ENCODE measurements at places on chromosomes 6 and 20.
A peak's percentile ranks its signal among the peaks of the same experiment; 100 is the strongest.

DNA sequence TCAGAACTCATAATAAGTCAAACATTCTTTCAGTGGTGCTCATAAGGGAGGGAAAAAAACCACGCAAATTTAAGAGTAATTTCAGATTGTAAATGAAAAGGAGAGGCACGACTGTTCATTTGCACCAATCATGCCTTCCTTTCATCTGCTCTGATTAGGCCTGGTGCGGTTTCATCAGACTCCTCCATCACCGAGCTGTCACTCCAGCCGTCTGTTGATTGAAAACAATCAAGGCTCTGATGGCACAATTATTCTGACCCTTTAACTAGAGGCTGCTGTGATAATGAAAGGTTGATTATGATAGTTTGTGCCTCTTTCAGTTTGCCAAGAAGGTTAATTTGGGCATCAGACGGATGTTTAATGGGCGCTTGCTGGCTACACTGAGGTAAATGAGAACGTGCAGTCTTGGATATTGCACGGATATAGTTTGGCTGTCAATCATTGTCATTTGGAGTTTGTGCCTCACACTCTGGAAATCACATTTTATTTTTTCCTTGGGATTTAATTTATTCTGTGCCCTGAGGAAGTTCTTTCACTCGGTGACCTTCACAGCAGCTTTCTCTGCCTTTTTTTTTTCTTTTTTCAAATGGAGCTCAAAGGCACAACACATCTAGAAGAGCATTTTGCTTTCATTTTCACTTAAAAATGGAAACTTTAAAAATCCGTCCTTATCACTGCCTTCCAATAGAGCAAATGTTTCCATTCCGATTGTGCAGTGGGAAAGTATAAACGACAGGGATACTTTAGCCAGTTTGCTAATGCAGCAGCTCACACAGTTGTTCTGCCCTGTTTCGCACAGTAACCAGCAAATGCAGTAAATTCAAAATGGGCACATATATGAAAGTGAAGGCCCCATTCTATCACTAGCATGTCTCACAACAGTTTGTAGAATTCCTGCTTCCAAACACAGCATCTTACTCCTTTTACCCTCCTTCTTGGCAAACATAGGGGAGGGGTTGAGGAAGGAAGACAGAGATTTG is 172.8 kb downstream of the KLHL32 start:
- no peak for DNase-seq

DNA sequence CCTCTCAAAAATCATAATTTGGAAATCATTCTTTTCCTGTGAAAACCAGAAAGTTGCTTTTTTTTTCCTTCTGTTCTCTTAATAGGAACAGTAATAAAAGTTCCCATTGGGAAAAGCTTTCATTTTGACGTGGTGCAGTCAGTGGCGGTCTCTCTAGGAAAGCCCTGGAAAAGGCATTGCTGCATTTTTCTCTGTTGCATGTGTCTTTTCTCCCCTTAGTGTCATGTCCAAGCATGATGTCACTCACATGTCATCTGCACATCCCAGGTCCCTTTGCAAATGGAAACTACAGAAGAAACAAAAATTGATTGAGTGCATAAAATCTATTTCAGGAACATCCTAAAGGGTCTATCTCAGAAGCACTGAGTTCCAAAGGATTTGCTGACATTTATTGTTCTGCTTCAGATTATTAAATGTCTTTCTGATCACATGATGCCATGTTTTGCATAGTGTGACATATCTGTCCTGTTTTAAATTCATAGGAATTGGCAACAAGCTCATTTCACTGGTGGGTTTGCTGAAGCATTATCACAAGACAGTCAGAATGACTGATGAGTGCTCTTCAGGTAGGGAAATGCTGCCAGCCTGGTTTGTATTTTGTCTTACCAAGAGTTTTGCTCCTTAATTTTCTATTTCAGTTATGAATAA is 208.7 kb downstream of the SOX4 start:
- peak; percentile 63 for DNase-seq

- no peak for DNase-seq
Observed at GRCh38 chr20:10807013-10807412, 133.2 kb upstream of the JAG1 start.

DNA sequence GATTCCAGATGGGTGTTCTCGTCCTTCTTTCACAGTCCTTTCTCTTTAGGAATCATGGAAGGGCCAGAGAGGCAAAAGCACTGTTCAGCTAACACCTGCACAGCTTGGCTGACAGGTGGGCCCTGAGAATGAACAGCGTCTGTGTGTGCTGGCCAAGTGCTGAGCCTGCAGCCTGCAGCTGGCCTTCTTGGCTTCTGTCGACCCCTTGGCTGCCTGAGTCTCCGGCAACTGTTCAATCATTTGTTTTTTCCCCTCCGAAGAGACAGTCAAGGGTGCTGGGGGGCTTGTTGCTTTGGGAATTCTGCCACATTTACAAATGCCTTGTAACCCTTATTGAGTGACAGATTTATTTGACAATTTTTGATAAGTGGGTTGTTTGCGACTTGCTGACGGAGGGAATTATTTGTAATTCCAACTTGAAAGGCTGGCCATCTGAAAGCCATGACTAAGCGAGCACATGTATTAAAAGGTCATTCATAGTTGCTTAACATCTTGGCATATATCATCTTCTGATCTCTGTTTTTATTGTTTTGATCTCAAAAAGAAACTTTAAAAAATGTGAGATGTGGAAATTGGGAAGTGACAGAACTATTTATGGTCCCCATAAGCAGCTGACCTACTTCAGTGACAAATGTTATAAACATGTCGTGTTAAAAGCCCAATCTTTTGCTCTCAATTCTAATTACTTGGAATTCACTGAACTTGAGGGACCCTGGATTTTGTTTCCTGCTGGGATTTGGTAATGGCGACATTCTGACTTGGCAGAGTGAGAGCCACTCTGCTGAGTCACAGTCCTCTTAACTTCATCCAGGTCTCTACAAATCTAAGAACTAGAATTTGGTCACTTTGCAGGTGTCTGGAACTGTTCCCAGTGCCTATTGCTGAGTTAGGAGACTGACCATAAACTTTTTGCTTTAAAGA is 41.9 kb upstream of the FERMT1 start:
- peak; percentile 84 for DNase-seq

DNA sequence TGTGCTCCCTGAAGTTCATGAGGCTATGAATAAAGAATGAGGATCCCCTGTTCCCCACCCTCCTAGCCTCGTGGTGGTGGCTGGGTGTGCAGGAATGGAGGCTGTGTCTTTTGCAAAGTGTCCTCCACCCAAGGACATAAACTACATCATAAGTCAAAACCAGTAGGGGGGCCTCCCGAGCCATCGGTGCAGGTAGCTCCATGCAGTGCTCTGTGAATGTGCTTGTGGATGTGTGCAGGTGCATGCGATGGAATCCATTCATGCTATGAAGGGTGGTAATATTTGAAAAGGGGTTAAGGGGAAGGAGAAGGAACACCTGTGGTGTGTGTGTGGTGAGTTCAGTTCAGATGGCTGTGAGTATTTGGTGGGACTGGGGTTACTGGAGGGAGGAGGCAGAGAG is 197.3 kb downstream of the NRN1 start:
- no peak for DNase-seq
